ENCODE measurements at places on chromosomes 11 and 22. TPM values are rescaled to one million over a fixed set of nuclear protein-coding genes. Genes with fewer than 3 reads are reported as not detected.

FBLN1 gene
- total RNA-seq: 0.27 TPM

CHRNA10 gene
- total RNA-seq: 2.2 TPM

ADAMTS15 gene
- total RNA-seq: under 0.01 TPM

KIF18A gene
- total RNA-seq: 2.7 TPM

- no peak for DNase-seq
These were observed 170.2 kb downstream of the MIAT start for GRCh38 chr22:26827611-26828010.

GRCh38 chr11:89235976-89236375, 58.3 kb downstream of the TYR start:
- no peak for DNase-seq
